ENCODE measurements at places on chromosomes 7 and 10.

DNA sequence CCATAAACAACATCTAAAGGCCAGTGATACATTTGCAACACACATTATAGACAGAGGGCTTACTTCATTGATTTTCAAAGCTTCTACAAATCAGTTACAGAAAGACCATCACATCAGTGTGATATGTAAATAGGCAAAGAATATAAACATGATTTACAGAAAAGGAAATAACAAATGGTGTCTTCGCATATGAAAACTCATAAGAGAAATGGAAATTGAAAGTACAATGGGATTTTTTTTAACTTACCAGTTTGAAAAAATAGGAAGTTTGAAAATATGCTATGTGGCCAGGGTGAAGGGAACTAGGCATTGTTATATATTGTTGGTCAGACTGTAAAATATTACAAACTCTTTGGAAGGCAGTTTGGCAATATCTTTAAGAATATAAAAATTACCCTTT is 27.3 kb downstream of the SEC23IP start:
- DNase-seq, result no peak

GRCh38 chr10:26361971-26362370 is 76.2 kb upstream of the APBB1IP start:
- DNase-seq, result no peak

DNA sequence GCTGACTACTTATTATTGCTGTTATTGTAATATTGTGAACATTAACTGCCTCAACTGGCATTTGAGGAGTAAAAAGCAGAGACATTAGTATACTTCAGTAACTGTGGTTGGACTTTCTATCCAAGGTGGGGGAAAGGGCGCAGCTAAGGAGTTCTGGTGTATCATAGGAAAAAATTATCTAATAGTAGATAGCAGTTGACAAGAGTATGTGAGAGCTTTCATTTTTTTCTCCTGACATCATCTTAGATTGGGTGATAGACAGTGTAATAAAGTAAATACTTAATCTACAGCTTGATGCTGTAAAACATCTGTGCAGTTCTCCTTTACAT is 68.9 kb downstream of the PHTF2 start:
- DNase-seq, result peak; percentile 64

- DNase-seq, result no peak
These were observed 88.0 kb upstream of the PRSS58 start for GRCh38 chr7:142345811-142346210.

DNA sequence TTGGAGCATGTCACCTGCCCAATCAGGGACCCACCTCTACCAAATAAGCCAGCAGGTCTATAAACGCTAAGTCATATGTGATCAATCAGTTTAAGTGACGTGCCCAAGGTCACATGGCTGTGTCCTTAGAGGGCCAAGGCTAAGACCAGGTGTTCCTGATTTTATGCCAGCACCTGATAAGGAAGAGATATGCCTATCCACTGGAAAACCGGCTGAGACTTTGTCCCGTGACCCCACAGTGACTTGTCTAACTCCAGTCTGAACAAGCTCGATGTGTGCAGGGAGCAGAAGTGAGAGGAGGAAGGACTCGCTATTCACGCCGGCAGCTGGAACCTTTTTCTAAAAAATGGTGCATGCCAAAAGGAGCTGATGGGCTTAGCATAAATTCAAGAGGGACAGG is 57.0 kb downstream of the PRKAG2 start:
- no peak for DNase-seq

- peak; percentile 13 for DNase-seq
These were observed 88.7 kb downstream of the ARID5B start for GRCh38 chr10:61989995-61990760.

- no peak for DNase-seq
These were observed 36.2 kb upstream of the ZNF716 start for GRCh38 chr7:57413529-57414398.

DNA sequence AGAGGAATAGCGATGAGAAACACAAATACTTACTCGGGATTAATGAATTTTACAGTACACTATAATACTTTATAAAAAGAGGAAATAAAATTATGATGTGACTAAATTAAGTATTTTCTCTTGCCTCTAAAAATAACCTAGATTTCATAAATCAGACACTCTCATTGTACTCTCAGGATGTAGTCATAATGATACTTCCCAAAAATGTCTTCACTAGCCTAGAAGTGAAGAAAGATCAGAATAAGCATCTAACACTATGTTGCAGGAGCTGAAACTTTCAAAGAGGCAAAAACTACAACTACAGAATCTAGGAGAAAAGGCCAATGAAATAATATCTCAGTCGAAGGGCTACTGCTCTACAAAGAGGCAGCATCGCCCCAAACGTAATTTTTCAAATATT is 49.4 kb downstream of the DNAJC1 start:
- no peak for DNase-seq

GRCh38 chr7:30451539-30452279 is 26.9 kb downstream of the NOD1 start:
- no peak for DNase-seq

DNA sequence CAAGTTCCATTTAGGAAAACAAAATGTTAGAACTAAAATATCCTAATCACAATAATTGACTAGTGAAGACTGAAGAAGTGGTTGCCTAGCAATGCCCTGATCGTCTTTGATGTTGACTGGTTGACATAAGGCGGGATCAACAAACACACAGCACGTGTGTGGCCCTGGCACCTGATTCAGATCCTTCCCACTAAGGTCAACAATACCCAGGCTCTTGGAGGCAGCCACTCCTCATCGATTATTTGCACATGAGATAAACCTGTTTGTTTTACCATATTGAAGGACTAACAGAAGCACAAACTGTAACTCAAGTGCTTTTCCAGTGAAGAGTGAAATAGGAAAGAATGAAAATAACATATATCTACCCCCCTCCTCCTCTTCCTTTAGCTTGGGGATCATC is 15.6 kb downstream of the FANK1 start:
- DNase-seq, result no peak

- no peak for DNase-seq
These were observed 330.6 kb downstream of the CCSER2 start for GRCh38 chr10:84659027-84659426.
